ENCODE measurements at places on chromosomes 3 and 15.

DNA sequence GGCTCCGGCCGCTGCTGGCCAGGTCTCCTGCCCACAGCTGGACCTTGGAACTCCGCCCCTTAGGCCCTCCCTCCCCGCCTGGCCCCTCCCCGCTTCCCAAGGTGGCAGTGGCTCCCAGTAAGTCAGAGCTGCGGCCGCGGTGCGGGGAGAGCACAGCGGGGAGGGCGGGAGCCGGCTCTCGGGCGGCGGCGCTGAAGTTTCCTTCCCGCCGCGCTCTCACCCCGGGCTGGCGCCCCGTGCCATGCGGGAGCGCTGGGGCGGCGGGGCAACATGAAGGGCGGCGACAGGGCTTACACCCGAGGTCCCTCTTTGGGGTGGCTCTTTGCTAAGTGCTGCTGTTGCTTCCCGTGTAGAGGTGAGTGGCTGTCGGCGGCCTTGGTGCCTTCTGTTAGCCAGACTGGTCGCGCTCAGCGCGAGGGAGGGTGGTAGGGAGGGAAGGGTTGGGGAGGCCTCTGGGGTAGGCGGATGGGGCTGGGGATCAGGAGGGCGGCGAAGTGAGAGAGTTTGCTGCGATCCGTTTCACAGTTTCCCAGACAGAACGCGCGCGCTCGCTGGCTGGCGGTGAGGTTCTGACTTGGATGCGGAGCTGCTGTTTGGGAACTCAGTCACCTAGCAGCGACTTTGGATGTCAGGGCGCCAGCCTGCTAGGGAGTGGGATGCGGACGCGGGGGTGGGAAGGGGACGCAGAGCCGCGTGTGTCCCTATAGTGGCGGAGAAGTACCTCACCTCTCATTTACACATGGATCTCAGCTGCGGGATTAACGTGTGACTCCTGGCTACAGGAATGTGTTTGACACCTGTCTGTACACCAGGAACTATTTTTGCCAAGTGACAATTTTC lies 145.5 kb upstream of the UMPS start:
- peak; percentile 14 for DNase-seq

DNA sequence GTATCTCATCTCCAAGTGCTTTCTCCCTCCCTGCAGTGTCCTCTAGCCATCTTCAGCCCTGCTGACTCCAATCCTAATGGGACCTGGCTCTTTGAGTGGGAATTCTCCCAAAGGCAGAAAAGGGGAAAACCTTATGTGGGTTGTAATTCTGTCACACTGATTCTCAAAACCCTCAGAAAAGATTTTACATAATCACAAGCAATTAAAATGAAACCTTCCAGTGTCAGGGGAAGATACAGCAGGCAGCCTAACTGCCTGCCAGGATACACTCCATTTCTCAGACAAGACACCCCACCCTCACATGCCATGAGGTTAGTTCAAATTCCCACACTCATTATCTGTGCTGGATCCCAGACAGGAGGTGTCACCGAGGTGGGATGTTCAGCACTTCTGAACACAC lies 121.4 kb downstream of the RFTN1 start:
- no peak for DNase-seq

- no peak for DNase-seq
These were observed 38.6 kb downstream of the ACAA1 start for GRCh38 chr3:38098376-38098723.

DNA sequence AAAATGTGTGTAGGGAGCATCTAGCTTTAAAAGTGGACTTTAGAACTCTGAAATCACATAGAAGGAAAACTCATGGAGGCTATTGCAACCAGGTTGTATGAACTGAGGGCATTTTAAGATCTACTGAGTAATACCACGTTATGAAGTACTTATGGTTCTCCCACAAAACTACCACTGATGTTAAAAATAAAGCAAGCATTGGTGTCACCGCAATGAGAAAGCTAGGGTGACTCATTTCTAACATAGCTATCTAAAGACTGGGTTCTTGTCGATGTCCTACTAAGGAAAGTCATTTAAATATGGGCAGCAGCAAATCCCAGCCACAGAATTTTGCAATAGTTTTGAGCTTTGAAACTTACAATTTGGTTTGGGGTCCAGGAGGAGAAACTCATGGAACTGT lies 584.8 kb downstream of the DIPK2A start:
- no peak for DNase-seq

DNA sequence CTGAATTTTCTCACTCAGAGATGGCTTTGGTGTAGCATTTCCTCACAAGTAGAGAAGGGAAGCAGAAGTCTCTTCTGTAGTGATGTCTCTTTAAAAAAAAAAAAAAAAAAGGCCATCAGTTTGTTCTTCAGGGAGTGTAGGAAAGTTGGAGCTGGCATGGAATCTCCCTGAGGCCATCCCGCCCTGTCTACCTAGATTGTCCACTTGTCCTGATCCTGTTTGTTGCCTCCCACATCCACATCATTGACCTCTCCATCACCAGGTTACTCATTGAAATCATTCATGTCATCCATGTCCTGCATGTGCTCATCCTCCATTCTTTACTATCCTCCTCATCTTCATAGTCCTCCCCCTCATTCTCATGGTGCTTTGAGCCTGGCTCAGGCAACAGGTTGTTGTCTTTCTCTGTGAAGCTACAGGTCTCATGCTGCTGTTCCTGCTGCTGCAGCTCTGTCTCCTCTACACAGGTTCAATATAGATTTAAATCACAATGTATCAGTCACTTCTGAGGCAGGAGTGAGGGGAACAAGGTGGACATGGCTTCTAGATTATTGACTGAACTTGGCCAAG lies 556.3 kb upstream of the NAALADL2 start:
- no peak for DNase-seq

DNA sequence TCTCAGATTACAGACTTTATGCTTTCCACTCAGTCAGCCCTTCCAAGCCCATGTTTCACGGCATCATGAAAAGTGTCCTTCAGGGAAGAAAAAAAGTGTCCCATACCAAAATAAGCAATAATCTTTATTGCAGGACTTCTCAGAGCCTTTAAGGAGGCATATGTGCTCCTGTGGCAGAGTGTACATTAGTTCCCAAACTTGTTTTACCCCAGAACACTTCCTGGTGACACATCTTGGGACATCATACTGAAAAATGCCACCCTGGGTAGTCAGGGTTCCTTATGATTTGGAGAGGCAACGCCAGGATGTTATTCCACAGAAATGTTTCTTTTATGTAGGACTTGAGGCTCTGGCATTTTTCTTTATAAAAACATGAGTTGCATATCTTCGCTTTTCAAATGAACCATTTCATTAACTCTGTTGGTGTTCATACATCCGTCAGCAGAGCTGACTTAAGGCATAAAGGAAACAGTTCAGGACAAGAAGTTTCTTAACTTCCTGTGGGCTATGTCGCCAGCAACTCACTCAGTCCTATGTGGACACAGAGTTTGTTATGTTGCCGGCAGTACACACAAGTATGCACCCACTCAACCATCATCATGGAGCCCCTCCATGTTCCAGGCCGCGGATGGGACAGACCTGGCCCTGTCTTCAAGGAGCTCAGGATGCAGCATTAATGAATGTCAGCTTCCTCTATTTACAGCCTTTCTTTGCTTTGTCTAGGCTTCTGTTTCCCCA lies 63.8 kb downstream of the CASR start:
- no peak for DNase-seq

GRCh38 chr15:84033793-84034553 lies 201.6 kb upstream of the GOLGA6L4 start:
- no peak for DNase-seq

DNA sequence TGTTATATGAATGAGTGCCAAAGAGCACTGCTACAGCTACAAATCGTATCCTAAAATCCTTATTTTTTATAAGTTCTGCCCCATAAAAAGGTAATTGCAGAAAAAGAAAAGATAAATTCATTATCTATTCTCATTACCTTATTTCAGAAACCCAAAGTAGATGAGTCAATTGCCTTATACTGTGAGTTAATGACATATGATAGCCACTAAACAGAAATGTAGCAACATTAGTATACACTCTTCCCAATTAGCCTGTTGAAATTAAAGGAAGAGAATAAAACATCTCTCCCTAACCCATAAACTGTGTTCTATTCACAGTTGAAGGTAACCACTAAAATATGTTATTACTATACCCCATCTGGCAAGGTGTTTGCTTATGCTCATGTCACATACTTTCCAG lies 11.0 kb downstream of the TBL1XR1 start:
- no peak for DNase-seq

All from CD4-positive, alpha-beta T cell treated with Interleukin-4 for 4 hours (primary cell).